ENCODE measurements at places on chromosomes 11 and 22.

- DNase-seq = no peak
Observed at GRCh38 chr22:48265000-48265625, 1502.7 kb downstream of the TBC1D22A start.

- DNase-seq = no peak
Observed at GRCh38 chr22:47040486-47041270, 278.2 kb downstream of the TBC1D22A start.

DNA sequence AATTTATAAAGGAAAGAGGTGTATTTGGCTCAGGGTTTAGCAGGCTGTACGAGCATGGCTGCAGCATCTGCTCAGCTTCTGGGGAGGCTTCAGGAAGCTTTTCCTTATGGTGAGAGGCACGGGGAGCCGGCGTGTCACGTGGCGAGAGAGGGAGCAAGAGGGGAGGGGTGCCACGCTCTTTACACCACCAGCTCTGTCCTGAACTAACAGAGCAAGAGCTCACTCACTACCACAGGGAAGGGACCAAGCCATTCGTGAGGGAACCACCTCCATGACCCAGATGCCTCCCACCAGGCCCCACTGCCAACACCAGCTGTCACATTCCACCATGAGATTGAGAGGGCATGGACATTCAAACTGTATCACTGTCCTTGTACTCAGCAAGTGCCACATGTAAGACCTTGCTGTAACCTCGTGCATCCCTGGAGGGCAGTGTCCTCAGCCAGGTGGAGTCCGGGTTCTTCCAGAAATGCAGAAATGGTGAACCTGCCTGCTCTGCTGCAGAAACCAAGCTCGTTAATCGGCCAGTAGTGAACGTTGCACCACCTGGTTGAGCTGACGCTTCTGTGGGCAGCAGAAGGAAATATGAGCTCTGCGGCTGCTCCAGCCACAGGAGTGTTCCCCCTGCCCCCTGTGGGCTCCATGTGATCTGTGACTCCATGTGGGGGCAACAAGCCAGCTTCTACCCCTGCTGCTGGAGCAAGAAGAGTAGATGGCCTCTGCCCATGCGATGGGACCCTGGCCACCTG is 368.6 kb downstream of the TBC1D22A start:
- DNase-seq = no peak

- DNase-seq = no peak
Observed at GRCh38 chr11:126680131-126680530, 320.4 kb downstream of the KIRREL3 start.

DNA sequence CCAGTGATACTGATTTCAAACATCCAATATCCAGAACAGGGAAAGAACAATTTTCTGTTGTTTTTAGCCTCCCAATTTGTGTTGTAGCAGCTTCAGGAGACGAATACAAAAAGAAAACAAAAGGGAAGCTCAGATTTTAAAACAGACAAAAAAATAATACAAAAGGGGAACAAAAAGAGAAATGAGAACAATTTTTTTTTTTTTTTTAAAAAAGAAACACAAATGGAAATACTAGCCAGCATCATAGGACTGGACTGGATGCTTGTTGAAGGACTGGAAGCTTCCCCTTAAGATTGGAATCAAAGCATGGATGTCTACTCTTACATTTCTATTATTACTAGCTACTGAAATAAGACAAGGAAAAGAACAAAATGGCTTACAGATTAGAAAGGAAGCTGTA is 46.5 kb upstream of the SORL1 start:
- DNase-seq = no peak

DNA sequence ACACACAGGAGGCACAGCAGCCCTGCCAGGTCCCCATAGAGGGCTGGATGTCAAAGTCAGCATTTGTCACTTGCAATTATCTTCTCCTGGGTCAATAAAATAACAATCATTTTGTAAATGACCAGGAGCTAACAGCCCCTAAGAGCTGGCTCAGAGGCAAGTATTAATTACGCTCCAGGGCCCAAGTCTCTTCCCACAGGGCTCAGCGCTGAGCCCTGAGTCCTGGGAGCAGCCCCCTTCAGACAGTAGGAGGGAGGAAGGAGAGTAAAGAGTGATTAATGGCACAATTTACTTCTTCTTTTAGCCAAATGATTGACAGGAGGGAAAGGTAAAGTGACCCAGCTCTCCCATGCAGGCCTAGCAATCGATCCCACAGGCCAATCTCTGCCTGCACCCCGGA is 99.0 kb upstream of the DRD2 start:
- DNase-seq = no peak

GRCh38 chr11:106152824-106153223 is 75.4 kb downstream of the AASDHPPT start:
- no peak for DNase-seq

- DNase-seq = no peak
Observed at GRCh38 chr11:1877211-1878136, 14.2 kb downstream of the PRR33 start.

GRCh38 chr11:60953781-60954180 is 1.8 kb upstream of the SLC15A3 start:
- no peak for DNase-seq

- DNase-seq = no peak
Observed at GRCh38 chr11:20451568-20451967, 64.1 kb downstream of the PRMT3 start.

DNA sequence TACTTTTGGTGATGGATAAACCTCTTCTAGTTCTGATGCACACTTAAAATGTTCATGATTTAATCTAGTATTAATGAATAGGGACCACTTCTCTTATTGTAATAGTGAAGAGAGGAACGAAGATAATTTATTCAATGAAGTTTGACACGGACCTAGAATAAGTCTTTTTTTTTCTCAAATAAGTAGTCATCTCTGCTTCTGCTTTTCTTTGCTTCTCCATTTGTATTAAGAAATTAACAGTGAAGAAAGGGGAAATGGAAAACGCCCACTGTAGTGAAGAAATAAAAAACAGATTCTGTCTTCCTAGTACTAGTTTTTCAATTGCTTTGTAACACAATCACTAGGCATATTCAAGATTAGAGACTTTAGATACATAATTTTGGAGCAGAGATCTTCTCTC is 73.0 kb downstream of the CD44 start:
- no peak for DNase-seq

- no peak for DNase-seq
Observed at GRCh38 chr11:76048763-76049162, 157.5 kb downstream of the WNT11 start.

- DNase-seq = no peak
Observed at GRCh38 chr11:126405906-126406305, 50.4 kb downstream of the ST3GAL4 start.

DNA sequence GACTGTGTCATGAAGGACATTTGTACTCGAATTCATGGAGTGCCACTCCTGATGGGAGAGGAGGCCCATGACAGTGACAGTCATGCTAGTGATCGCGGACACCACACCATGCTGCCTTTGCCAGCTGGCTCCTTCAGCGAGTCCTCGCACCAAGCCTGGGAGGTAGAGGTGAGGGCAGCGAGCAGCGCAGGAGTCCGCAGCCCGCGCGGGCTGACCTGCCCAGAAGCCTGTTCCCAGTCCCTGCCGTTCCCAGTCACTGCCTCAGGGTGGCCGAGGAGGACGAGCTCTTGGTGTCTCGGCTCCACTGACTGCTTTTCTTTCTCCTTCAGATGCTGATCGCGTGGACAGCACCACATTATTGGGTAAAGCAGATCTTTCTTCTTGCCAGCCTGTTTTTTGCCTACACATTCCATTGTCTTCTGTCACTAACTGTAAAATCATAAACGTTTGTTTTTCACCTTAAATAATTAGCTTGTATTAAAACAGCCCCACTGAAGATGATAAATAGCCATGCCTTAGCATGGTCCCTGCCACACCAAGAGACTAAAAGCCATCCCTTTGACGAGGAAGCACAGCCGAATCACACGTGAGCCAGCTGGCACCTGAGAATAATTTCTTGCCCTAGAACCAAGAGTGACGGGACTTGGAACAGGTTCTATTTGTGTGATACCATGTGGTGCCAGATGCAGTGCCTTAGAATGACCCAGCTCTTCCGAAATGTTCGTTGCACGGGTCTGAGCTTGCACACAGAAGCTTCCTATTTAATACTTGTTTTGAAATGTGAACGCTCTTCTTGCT is 25.5 kb downstream of the FAM118A start:
- no peak for DNase-seq

DNA sequence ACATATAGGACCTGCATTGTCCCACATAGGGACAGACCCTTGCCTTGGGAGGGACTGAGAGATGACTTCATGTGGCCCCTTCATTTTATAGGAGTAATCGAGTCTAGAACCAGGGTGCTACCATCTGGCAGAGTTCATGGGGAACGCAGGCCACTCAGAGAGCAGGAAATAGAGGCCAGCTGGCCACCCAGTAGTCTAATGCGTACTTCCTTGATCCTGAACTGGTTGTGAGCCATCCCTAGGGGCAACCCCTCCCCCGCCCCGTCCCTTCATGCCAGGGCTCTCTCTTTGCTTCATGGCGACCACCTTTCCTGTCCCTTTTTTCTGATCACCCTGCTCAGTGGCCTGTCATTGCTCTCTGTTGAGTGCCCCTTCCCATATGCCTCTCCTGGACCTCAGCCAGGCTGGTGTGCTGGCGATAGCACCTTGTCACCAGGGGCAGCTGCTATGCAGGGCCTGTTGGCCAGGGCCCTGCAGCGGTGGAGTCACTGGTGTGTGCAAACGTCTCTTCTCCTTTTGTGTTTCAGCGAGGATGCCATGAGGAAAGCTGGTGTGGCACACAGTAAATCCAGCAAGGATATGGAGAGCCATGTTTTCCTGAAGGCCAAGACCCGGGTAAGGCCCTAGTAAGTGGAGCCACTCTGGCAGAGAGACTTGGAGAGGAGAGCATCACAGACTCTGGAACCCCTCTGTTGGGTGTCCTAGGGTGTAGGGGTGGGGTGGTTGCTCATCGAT is 29.3 kb downstream of the MED15 start:
- DNase-seq = no peak

DNA sequence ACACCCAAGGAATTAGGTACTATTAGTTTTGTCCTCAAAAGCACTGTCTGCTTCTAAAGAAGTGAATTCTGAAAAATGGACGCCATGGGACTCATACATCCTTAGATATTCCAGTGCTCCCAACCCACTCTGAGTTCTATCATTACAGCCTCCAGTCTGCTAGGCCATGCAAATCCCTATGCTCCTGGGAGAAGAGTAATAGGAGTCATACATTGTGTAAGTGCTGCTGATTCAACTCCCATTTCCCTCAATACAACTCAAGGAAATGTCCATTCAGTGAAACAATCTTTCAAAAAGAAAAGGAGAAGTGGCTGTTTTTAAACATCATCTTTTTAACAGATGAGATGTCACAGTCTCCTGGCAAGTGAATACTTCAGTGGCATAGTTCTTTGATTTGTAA is 590.2 kb upstream of the LRRC4C start:
- DNase-seq = no peak

DNA sequence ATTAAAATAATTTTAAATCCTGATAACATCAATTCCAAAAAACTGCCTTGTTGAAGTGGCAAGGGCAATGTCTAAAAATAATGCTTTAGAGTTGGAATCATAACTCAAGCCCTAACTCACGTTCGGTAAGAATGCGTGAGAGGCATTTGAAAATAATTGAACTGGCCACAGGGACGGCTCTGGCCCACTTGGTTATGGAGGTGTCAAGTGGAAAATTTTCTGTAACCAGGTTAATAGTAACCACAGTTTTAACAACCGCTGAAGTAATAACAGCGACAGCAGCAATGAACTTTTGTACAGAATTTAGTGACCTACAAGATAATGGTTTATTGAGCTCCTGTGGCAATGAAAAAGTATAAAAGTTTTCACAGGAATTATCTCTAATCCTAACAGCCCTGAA is 79.4 kb downstream of the ETS1 start:
- no peak for DNase-seq

GRCh38 chr22:28930357-28931007 is 47.1 kb downstream of the ZNRF3 start:
- no peak for DNase-seq
